ENCODE measurements at places on chromosomes 12 and 14.

DNA sequence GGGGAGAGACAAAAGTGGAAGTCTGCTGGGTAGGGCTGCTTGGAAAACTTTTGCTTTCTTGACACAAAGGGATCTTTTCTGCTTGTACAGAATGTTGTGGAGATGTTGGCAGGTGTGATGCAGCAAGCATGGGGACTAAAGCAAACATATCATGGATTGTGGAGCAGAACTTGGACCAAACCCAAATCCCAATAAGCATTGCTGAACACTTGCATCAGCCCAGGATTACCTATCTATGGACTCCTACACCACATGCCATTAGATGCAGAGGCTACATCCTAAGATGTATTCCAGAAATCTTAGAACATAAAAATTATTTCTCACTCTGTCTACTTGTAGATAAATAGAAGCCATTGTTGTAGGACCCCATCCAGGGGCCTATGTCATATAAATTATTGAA, 44.7 kb upstream of the RERG start:
- no peak for DNase-seq

GRCh38 chr12:117499759-117500485, 138.5 kb upstream of the NOS1 start:
- no peak for DNase-seq

DNA sequence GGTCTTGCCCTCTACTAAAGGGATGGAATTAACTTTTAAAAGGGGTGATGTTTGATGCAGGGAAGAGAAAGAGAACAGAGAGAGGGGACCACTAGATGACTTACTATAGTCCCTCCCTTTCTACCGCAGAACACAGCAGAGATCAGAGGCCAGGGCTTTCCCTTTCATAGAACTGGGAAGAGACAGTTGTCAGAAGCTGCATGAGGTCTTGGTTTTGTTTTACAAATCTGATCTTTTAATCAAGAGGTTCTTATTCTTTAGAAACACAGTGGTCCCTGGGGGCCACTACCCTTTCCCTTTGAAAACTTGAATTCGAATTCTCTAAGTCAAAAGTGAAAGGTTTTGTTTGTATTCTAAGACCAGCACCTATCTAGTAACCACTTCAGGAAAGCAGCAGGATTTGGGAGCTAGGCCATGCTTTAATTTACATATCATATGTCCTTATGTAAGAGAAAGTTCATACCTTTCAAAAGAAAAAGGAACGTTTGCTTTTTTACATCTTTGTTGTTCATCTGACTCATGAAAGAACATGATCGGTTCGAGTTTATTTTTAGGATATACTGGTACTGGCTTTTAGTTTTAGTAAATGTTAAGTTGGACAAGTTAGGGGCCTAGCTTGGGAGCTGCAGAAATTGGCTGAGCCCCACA, 6.3 kb downstream of the FBXL14 start:
- DNase-seq: no peak

DNA sequence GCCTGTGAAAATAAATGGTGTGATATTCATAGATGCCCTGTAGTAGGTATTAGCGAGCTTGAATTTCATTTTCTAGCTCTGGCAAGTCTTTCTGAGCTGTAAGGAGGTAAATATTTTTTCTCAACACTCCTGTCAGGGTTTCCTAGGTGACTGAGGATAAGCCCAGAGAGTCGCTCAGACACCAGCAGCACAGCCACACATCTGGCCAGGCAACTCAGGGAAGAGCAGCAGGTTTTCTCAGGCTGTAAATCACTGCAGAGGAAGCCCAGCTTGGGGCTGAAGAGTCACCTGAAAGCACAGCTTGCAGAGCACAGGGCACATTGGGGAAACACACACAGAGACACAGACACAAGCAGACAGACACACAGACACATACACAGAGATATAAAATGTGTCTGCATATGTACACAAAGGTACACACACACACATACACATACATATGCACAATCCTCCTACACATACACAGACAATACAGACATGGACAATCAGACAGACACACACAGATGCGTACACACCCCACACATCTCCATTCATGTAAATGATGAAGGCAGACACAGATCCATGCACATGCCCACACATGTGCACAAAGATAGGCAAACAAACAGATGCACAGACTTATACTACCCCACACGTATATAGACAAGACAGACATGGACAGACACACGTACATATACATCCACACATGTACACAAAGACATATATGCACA, 232.0 kb upstream of the TMTC1 start:
- no peak for DNase-seq

GRCh38 chr14:26204728-26205479, 392.9 kb downstream of the NOVA1 start:
- no peak for DNase-seq

DNA sequence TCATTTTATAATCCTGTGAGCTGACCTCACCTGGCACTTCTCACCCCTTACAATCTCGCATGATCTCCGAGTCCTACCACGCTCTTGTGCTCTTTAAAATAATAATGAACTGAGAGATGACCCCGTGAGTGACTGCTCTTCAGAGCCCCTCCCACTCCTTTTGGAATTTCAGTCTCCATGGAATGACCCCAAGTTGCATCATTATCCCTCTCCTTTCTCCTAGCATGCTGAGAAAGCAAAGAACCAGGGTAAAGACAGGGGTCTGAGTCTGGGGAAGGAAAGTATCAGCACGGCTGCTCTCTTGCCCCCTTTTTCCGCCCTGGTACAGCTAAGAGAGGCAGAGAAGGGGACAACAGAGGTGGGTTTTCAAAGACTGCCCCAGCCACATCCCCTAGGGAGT, 178.3 kb upstream of the PLEKHA5 start:
- DNase-seq: no peak

DNA sequence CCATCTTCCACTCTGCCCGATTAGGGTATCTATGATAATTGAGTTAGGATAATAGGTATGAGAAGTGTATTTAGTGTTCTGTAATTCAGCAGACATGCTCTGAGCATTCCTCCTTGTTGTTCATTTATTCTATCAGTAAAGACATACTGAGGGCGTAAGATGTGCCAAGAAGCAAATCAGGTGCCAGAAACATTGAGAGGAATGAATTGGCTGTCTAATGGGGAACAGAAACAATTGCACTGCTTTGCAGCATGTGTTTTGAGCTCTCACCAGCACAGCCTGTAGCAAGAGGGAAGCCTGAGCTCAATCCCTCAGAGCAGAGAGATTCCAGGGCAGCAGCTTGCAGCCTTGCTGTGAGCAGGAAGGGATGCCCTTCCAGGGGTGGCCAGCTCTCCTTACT, 589.3 kb downstream of the BCL11B start:
- DNase-seq: no peak

DNA sequence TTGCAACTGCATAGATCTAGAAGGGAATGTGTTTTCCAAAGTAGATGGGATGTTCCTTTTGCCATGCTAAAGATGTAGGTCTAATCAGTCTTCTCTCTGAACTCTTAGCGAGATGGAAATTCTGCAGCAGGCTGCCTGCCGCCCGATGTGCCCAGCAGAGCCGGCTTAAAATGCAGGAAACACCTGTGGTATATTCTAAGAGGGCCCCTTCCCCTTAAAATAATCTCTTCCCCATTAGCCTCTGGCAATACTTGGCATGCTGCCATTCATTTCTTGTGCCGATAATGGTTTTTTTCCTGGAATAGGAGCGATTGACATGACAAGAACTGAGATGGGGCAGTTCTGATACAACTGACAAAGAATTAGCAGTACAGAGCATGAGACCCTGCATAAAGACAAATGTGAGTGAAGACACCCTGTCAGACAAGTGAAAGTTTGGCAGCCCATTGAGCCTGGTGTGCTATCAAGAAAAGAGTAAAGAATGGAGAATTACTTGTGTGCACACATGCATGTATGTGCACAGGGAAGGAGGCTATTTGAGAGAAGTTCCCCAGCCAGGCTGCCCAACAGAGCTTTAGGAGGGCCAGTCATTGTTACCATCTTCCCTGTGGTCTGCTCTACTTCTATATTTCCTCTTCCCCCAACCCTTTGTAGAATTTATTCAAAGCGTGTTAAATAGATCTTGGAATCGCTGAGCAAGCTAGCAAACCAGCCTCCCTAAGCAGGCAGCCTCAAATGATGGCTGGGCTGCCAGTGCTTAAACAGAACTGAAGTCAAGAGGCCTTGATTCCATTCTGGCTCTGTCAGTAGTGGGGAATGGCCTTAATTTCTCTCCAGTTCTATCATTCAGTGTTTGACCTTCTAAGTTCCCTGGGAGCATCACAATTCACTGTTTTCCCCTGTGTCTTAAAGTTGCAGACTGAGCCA, 29.6 kb upstream of the NTF3 start:
- DNase-seq: no peak

Measured in naive B cell (primary cell).